ENCODE measurements at places on chromosomes 16 and 17. TPM values are rescaled to one million over a fixed set of nuclear protein-coding genes. Genes with fewer than 3 reads are reported as not detected.

The PRCD gene
- 3.7 TPM for polyA plus RNA-seq

The CAVIN1 gene
- 47.4 TPM for polyA plus RNA-seq

The RNF40 gene
- polyA plus RNA-seq, result 121 TPM

The SALL1 gene
- 126 TPM for polyA plus RNA-seq

The OR2C1 gene
- polyA plus RNA-seq, result 1.3 TPM

The RAB11FIP4 gene
- 16.3 TPM for polyA plus RNA-seq

The ZCCHC14 gene
- polyA plus RNA-seq, result 41.8 TPM

The RPA1 gene
- 127 TPM for polyA plus RNA-seq

The TNFRSF13B gene
- polyA plus RNA-seq, result not detected

The KRTAP16-1 gene
- not detected for polyA plus RNA-seq

The HEXIM2 gene
- 11.3 TPM for polyA plus RNA-seq

The KIF18B gene
- 19.7 TPM for polyA plus RNA-seq

The BAIAP3 gene
- 4.6 TPM for polyA plus RNA-seq

The CDRT15L2 gene
- not detected for polyA plus RNA-seq

The HYDIN gene
- 18.6 TPM for polyA plus RNA-seq

The PPP1R9B gene
- polyA plus RNA-seq, result 45.1 TPM

The GNG13 gene
- 0.42 TPM for polyA plus RNA-seq

The CLDN7 gene
- 36.6 TPM for polyA plus RNA-seq

The CD300LB gene
- polyA plus RNA-seq, result 0.15 TPM

The RNF222 gene
- polyA plus RNA-seq, result 0.07 TPM

The NOL11 gene
- 109 TPM for polyA plus RNA-seq

The KRTAP4-1 gene
- not detected for polyA plus RNA-seq

The RAB26 gene
- polyA plus RNA-seq, result 2.1 TPM

The SLC6A2 gene
- 0.08 TPM for polyA plus RNA-seq

The ELMO3 gene
- polyA plus RNA-seq, result 4.7 TPM

The IL21R gene
- 0.30 TPM for polyA plus RNA-seq

The TIGD7 gene
- polyA plus RNA-seq, result 13.3 TPM

The CCL3 gene
- polyA plus RNA-seq, result 3.9 TPM

The C17orf67 gene
- 1.6 TPM for polyA plus RNA-seq

The KCNJ18 gene
- polyA plus RNA-seq, result not detected

The CRYBA1 gene
- polyA plus RNA-seq, result not detected

The FOXF1 gene
- not detected for polyA plus RNA-seq

The TMC7 gene
- polyA plus RNA-seq, result 2.0 TPM

The CCL18 gene
- polyA plus RNA-seq, result not detected

The WFIKKN2 gene
- 0.71 TPM for polyA plus RNA-seq

The CDH13 gene
- polyA plus RNA-seq, result 8.7 TPM

The MPP2 gene
- 6.4 TPM for polyA plus RNA-seq

The SGF29 gene
- polyA plus RNA-seq, result 21.4 TPM

The SLC6A4 gene
- 0.62 TPM for polyA plus RNA-seq

The UTS2R gene
- 0.40 TPM for polyA plus RNA-seq

The ABCC3 gene
- 11.8 TPM for polyA plus RNA-seq

The PIRT gene
- polyA plus RNA-seq, result 0.07 TPM

The KRTAP9-9 gene
- not detected for polyA plus RNA-seq

The SLC16A11 gene
- 0.18 TPM for polyA plus RNA-seq

The ITPRIPL2 gene
- 15.9 TPM for polyA plus RNA-seq

The CDR2 gene
- 33.5 TPM for polyA plus RNA-seq

The TMEM235 gene
- not detected for polyA plus RNA-seq

The MMD gene
- 27.7 TPM for polyA plus RNA-seq

The ZFPM1 gene
- 3.6 TPM for polyA plus RNA-seq

The OR3A3 gene
- polyA plus RNA-seq, result 0.10 TPM

The EPOP gene
- 1.6 TPM for polyA plus RNA-seq

The ASPHD1 gene
- 0.86 TPM for polyA plus RNA-seq

The AARSD1 gene
- 76.3 TPM for polyA plus RNA-seq

The HIGD1B gene
- 1.4 TPM for polyA plus RNA-seq

The PEMT gene
- 28.1 TPM for polyA plus RNA-seq

The ZG16 gene
- 0.08 TPM for polyA plus RNA-seq

The RNF227 gene
- 4.5 TPM for polyA plus RNA-seq

Measured in left kidney (tissue), 8 donors.